Right lobe of liver (tissue), 6 donors: ENCODE measurements at places on chromosomes 1 and 21. TPM values are rescaled to one million over a fixed set of nuclear protein-coding genes. Genes with fewer than 3 reads are reported as not detected.

The FOXD3 gene
- total RNA-seq, result not detected

The LCE6A gene
- total RNA-seq, result not detected

The RGL1 gene
- total RNA-seq, result 13.1 TPM

The SPRR2A gene
- total RNA-seq, result not detected

The SIM2 gene
- total RNA-seq, result not detected

The FAM167B gene
- total RNA-seq, result 6.2 TPM

The TNNT2 gene
- total RNA-seq, result not detected

GRCh38 chr1:77139389-77139788, 79.8 kb downstream of the PIGK start:
- DNase-seq, result no peak

DNA sequence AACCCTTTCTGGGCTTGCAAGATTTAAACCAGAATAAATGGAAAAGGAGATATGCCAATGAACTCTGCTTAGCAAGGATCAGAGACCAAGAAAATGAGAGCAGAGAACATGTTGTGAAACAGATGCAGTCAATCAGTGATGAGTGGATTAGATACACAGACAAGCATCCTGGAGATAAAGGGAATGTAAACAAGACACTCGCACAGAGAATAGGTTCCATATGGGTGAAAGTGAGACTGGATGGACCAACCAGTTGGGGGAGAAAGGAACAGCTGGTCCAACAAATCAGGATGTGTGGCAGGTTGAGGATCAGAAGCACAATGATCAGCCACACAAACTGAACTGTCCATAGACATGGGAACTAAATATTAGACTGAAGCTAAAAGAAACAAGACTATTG, 338.2 kb downstream of the ASTN1 start:
- DNase-seq, result no peak

- DNase-seq, result no peak
These were observed 2.9 kb downstream of the CFAP107 start for GRCh38 chr1:12748778-12749355.

GRCh38 chr1:90826834-90827233, 109.7 kb upstream of the BARHL2 start:
- DNase-seq, result no peak

GRCh38 chr1:55181666-55182065, 33.5 kb downstream of the USP24 start:
- no peak for DNase-seq

DNA sequence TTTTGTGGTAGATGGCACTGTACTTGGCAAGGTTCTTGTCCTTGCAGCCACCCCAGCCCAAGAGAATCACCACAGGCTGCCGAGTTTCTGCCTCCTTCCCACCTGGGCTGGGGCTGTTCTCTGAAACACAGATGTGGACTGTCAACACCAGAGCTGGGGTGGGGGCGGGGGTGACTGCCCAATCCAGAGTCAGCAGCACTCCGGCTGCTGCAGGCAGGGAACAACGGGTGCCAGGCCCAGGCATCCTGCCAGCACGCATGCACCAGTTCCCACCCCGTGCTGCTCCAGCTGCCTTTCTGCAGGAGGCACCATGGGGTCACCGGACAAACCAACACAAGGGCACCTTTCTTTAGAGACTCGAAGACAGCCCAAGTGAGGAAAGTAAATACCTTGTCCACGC, 14.1 kb downstream of the TMEM53 start:
- peak; percentile 95 for DNase-seq

DNA sequence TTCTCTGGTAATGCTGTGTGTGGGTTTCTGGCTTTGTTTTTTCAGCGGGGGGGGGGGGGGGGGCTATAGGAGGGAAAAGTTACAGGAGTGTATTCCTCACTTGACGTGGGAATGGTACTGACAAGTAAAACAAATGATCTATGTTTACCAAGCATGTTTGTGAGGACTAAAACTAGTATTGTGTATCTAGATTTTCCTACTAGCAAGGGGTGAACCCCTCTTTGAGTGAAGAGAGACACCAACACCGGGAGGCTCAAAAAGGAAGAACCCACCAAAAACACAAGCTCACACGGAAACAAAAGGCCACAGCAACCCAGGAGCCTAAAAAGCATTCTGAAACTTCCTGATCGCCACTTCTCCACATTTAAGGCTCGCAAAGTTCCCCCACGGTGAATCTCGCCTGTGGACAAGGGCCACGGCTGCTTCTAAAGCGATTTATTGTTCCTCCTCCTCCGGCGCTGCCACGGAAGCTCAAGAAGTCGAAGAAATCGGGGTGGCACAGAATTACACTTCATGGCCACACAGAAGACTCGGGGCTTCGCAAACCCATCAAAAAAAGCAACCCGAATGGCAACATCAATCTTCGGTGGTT, 703 bp downstream of the PUM1 start:
- DNase-seq, result no peak

DNA sequence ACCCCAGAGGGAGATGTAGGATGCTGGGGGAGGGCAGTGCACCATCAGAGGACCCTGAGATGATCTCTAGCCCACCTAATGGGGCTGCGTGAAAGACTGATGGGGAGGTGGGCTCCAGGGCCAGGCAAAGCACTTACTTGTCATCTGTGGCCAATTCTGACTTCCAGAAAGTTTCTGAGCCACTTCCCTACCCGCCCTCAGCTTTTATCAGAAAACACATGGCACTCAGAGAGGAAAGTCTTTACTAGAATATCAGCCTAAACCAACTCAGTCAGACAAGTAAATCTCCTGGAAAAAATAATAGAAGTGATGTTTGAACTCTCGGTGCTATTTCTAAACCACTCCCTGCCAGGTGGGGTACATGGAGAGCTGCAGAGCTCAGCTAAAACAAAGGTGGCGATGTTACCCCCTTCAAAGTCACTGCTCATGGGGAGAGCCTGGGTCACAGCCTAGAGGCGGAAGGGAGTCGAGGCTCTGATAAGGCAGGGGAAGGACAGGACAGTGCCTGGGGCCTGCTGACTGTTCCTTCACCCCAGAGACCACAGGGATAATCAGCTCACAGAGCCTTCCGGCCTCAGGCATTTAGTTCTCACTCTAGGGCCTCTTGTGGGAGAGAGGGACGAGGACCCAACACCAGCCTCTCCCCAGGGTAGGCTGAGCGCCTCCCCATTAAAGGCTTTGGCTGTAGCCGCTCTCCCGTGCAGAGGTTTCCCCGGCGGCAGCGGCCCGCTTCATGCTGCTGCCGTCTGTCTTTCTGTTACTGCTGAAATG, 14.2 kb downstream of the SMIM12 start:
- no peak for DNase-seq

- DNase-seq, result no peak
These were observed 138.8 kb upstream of the RUNX3 start for GRCh38 chr1:25068829-25069228.
